ENCODE measurements at places on chromosomes 1 and 21.

DNA sequence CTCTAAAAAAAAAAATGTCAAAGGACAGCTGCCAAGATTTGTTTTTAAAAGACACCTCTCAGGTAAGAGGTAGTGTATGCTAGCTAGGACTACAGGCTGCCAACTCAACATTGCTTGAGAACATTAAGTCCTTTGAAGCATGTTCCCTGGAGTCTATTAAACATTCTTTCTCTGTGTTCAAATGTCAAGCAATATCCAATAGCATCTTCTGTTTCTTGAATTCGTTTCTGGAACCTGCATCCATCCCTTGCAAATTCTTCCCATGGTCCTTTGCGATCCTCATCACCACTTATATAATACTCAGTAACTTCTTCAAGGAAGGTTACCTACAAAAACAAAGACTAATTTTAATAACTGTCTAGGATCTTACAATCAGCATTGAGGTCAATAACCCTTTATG lies 5.6 kb downstream of the PPP1R15B start:
- DNase-seq = no peak

GRCh38 chr1:74534241-74534640 lies 21.8 kb upstream of the LRRC53 start:
- DNase-seq = peak; percentile 28

DNA sequence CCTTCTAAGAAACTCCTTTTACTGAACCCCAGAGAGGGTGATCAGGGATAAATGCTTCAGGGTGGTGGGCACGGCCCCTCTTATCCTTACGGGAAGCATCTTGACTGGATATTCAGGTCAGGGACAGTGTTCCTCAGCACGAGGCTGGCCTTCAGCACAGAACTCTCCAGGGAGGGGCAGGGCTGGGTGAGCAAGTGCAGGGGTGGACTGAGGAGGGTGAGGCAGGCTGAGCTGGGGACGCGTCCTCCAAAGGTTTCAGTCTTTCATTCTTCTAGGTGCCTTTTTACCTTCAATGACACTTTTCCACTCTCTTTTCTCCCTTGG lies 52.3 kb downstream of the RASSF5 start:
- no peak for DNase-seq

GRCh38 chr1:208362011-208362410 lies 117.8 kb upstream of the PLXNA2 start:
- DNase-seq = no peak

- no peak for DNase-seq
These were observed 23.2 kb upstream of the PTTG1IP start for GRCh38 chr21:44896561-44897286.

GRCh38 chr1:234579967-234580366 lies 30.0 kb downstream of the IRF2BP2 start:
- peak; percentile 27 for DNase-seq

DNA sequence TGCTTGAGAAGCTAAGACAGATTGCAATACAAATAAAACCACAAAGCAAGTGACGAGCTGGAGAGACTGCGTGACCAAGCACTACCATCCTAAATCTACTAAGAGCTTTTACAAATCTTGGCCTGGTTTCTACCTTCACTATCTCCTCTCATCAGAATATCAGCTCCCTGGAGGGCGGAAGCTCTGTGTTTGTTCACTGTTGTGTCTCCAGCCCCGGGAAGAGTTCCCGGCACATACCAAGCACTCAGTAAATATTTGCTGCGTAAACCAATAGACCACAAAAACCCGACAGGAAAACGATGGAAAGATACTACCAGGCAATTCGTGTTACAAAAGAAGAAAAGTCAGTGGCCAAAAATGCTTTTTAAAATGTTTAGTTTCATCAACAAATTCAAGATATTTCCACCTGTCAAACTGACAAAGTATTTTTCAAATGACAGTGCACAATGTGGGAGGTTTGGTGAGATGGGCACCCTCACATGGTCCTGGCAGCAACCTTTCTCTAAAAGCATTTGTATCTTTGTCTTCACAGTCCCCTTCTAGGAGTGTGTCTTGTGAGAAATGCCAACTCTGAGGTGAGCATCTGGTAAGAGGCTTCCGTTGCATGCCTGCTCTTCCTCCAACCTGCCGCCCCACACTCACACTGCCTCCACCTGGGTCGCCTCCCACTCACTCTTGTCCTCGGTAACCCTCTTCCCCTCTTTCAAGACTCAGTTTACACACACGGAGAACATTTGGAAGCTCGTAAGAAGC lies 34.7 kb downstream of the SLC1A7 start:
- peak; percentile 59 for DNase-seq

DNA sequence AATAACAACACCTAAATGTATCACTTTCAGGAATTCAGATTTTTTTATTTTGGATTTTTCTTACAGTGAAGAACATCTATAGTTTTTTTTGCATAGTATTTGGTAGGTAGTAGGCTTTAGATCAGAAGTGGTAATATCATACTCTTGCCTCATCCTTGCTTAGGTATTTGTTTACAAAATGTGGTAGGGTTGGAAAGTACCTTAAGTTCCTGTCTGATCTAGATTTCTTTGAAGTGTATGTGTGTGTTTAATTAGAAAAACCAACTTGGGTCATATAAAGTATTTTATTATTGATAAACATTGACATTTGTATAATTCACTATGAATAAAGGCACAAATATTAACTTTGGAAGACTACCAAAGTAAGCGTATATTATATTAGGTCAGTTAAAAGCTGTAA lies 85.3 kb upstream of the GPR88 start:
- DNase-seq = no peak
